ENCODE measurements at places on chromosomes 1 and 21. TPM values are rescaled to one million over a fixed set of nuclear protein-coding genes. Genes with fewer than 3 reads are reported as not detected.

Gene TNNT2
- not detected for total RNA-seq

Gene ACADM
- 29.5 TPM for total RNA-seq

Gene C8A
- total RNA-seq = not detected

Gene LPAR3
- total RNA-seq = 0.32 TPM

Gene RUNX3
- 2.7 TPM for total RNA-seq

Gene KCNJ9
- 0.13 TPM for total RNA-seq

Gene TRABD2B
- not detected for total RNA-seq

Gene KLHDC8A
- not detected for total RNA-seq

Gene MMP23B
- not detected for total RNA-seq

Gene PBXIP1
- total RNA-seq = 72.2 TPM

Gene EPHA10
- total RNA-seq = not detected

Gene RPTN
- total RNA-seq = not detected

Gene CDK18
- total RNA-seq = not detected

Gene GBP7
- total RNA-seq = not detected

Gene OR4F29
- total RNA-seq = not detected

Gene SPRR2F
- total RNA-seq = not detected

Gene PLA2G2A
- not detected for total RNA-seq

Gene CFHR1
- total RNA-seq = not detected

Gene THEM5
- not detected for total RNA-seq

Gene VWA1
- 1.4 TPM for total RNA-seq

Gene KIF14
- total RNA-seq = 5.4 TPM

Gene ADORA1
- 5.8 TPM for total RNA-seq

Gene C1QA
- not detected for total RNA-seq

Gene CASQ1
- total RNA-seq = 0.51 TPM

Gene RHEX
- not detected for total RNA-seq

Gene NBPF1
- 41.0 TPM for total RNA-seq

Gene ESRRG
- total RNA-seq = not detected

Gene PCBP3
- 0.32 TPM for total RNA-seq
